ENCODE measurements at places on chromosomes 7 and 10. TPM values are rescaled to one million over a fixed set of nuclear protein-coding genes. Genes with fewer than 3 reads are reported as not detected.

Gene EGFR
- 36.0 TPM for total RNA-seq

Gene RBM20
- total RNA-seq = under 0.01 TPM

Gene FMC1
- 11.0 TPM for total RNA-seq

Gene ARL4A
- 31.6 TPM for total RNA-seq

Gene PPP1R17
- not detected for total RNA-seq

Gene HOXA9
- total RNA-seq = under 0.01 TPM

Gene SPACDR
- total RNA-seq = under 0.01 TPM

Gene SHH
- under 0.01 TPM for total RNA-seq

Gene EVX1
- not detected for total RNA-seq

Gene GRID2IP
- not detected for total RNA-seq

Gene GLCCI1
- 6.7 TPM for total RNA-seq

Gene FAM149B1
- total RNA-seq = 44.9 TPM

Gene PAPOLB
- total RNA-seq = under 0.01 TPM

Gene ASB4
- not detected for total RNA-seq

Gene SPDYE2
- not detected for total RNA-seq

Gene CALHM1
- total RNA-seq = not detected

Gene ADARB2
- not detected for total RNA-seq

Gene EPO
- not detected for total RNA-seq

Gene STEAP1
- total RNA-seq = 69.9 TPM

Gene ZNF804B
- total RNA-seq = not detected

Gene SYT15
- total RNA-seq = under 0.01 TPM

Gene FAM13C
- 3.9 TPM for total RNA-seq

Gene ADAM22
- 0.51 TPM for total RNA-seq

Gene TFR2
- total RNA-seq = not detected

Gene SLC26A3
- total RNA-seq = not detected

Gene LIPN
- total RNA-seq = not detected

Gene CTNNA3
- under 0.01 TPM for total RNA-seq

Data from fibroblast of lung (primary cell).